NT2/D1 (cell line): ENCODE measurements at places on chromosomes 4 and X.

GRCh38 chr4:78534286-78534955, 17.1 kb upstream of the ANXA3 start:
- DNase-seq = no peak

- no peak for DNase-seq
Measured at GRCh38 chr4:182255441-182256190, 12.4 kb downstream of the TENM3 start.

- DNase-seq = no peak
Measured at GRCh38 chr4:127623797-127624083, 9.0 kb upstream of the INTU start.

GRCh38 chr4:70533791-70534190, 15.4 kb downstream of the AMTN start:
- no peak for DNase-seq

DNA sequence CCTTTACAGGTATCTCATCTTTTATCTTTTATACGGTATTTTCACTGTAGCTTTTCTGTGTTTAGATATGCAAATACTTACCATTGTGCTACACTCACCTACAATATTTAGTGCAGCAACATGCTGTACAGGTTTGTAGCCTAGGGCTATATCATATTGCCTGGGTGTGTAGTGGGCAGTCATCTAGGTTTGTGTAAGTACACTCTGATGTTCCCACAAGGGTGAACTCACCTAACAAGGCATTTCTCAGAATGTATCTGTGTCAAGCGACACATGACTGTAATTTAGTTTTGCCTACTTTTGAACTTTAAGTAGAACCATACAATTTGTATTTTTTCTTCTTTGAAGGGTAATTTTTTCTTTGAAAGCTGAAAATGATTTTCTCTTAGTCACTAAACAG, 54.2 kb upstream of the SLC10A4 start:
- DNase-seq = no peak

- DNase-seq = no peak
Measured at GRCh38 chrX:3160756-3161155, 119.5 kb downstream of the ARSF start.

- no peak for DNase-seq
Measured at GRCh38 chrX:96611619-96612362, 72.9 kb upstream of the DIAPH2 start.

DNA sequence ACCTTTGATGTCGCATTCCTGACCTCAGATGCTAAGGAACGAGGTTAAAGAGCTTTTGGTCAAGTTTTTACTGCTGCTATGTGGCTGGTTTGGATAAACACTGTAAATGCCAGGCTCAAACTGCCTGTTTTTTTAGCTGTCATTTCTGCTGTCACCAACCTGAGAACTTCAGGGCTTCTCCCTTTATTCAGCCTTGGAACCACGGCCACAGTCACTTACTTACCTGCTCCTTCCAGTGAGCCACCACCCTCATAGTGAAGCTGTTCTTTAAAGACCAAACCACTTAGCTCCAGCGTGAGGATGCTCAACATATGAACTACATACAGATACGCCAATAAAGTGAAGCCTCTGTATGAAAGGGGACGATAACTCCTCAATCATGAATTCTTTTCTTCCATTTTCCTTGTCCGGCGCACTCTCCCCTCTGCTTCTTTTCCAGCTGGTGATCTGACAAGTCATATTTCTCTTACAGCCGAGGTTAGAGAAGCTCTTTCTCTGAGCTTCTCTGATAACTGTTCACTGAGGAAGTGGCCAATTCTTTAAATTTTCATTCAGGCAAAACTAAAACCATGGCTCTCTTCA, 152.8 kb upstream of the ANK2 start:
- no peak for DNase-seq

- peak; percentile 23 for DNase-seq
Measured at GRCh38 chrX:130916636-130917422, 13.8 kb upstream of the ENOX2 start.

GRCh38 chrX:21802054-21802670, 37.3 kb upstream of the MBTPS2 start:
- DNase-seq = no peak

DNA sequence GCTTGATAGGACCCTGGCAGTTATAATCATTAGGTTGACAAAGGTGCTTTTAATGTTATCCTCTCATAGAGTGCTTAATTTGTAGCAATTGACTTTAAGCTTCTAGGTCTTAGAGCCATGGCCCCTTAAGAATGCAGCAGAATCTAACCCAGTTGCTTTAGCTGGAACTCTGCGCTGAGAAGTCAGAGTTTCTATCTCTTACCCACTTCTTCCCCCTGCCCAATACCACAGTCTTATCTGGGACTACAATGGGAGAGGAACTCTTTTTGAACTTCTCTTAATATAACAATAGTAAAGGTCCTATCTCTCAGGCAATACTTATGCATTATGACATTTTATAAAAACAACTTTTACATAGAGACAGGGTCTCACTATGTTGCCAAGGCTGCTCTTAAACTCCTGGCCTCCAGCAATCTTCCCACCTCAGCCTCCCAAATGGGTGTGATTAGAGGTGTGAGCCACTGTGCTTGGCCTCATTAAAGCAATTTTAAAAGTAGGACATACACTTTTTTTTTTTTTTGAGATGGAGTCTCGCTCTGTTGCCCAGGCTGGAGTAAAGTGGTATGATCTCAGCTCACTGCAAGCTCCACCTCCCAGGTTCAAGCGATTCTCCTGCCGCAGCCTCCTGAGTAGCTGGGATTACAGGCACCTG, 1.8 kb downstream of the TLR10 start:
- DNase-seq = no peak

DNA sequence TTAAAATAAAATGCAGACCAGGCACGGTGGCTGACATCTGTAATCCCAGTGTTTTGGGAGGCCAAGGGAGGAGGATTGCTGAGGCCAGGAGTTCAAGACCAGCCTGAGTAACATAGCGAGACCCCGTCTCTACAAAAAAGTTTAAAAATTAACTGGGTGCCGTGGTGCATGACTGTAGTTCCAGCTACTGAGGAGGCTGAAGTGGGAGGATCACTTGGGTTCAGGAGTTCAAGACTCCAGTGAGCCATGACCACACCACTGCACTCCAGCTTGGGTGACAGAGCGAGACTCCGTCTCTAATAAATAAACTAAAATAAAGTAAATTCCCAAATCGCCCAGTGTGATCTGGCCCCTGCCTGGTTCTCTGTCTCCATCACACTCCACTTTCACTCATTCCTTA, 43.7 kb downstream of the TENM3 start:
- no peak for DNase-seq

- DNase-seq = peak; percentile 23
Measured at GRCh38 chrX:71579136-71579989, 1.1 kb downstream of the GCNA start.

DNA sequence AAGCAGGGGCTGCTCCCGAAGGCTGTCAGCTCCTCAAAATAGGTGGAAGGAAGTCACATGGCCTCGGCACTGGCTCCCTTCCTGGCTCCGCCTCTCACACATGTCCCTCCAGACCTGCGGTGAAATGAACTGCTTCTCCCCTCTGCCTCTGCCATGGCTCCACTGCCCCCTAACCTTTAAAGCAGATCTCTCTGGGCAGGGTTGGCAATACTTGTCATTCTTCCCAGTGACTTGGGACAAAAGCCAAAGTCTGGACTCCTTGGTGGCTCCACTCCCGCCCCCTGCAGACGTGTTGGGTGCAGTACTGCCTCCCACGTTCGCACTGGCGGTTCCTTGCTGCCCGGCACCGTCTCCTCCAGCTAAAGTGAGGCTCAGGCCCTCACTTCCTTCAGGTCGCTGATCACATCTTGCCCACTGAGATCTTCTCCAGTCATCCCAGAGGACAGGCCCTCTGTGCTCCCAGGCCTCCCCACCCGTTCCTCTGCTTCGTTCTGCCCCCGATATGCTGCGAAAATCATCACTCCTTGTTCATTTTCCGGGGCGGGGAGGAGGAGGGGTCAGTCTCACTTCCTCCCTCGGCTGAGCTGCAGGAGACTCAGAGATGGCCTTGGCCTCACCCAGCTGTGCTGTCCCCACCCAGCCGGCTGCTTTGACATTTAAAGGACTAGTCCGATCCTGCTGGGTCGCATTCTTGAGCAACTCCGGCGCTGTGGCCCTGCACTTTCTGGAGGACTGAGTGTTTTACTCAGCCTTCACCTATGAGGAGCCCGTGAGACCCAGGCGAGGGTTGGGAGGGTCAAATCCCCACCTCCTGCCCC, 97.4 kb downstream of the PHKA2 start:
- DNase-seq = no peak

GRCh38 chr4:139700568-139700967, 34.9 kb downstream of the MGST2 start:
- no peak for DNase-seq

DNA sequence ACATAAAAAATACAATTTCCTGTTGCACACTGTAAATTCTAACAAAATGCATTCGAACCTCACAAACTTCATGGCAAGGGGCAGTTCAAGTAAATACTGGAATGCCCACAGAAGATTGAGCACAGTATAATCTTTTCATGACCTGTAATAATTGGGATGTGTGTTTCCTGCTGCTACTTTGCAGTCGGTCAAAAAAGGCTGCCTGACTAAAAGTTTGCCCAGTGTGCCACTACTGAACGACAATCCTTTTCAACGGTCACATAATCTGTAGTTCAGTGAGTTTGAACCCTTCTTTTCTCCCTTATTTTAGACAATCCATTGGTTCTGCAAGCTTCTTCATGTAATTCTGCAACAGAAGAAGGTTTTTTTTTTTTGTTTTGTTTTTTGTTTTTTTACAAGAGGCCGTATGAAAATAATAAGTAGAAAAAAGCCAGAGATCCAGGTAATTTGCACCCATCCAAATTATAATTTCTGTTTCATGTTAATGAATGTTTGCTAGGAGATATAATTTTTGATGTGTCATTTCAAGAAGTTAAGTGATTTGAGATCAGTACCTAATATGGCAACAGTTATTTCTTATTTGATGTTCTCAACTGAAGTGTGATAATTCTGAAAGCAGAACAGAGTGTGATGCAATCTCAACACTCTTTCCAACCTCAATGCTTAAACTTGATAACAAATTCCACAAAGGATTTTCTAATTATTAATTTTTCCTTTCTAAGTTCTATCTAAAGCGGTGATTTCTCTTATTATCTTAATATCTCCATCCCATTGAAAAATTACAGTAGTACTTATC, 237.6 kb downstream of the FSTL5 start:
- DNase-seq = no peak

GRCh38 chr4:36944232-36944631, 300.3 kb upstream of the NWD2 start:
- no peak for DNase-seq

DNA sequence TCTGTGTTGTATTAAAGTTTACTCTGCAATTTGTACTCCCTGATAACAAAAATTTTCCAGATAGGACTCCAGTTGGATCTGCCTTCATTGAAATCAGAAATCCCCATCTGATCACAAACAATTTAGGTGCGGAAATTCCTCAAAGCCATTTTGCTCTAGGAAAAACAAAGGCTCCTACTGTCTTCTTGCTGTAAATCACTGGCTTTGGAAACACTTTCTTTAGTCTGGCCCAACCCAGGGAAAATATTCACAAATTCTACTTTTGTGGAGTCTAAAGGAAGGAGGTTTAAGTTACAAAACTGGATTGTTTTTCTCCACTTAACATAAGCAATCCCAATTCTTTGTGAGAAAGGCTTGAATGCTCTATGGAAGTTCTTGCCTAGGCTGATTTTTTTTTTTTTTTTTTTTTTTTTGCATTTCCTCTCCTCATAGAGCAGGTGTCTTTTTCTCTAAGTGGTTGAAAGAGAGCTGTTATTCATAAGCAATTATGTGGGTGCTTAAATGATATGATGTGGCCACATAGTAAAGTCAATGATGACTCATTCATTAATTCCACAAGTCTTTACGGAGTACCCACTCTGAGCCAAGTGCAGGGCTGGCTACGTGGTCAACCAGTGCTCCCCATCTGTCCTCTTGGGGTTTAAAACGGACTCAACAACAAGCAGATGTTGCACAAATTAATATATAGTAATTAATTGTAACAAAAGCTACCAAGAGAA, 261.4 kb downstream of the LDB2 start:
- DNase-seq = no peak

- no peak for DNase-seq
Measured at GRCh38 chrX:12570859-12571501, 220.2 kb upstream of the PRPS2 start.

GRCh38 chr4:610411-611261, 14.7 kb upstream of the PDE6B start:
- no peak for DNase-seq

DNA sequence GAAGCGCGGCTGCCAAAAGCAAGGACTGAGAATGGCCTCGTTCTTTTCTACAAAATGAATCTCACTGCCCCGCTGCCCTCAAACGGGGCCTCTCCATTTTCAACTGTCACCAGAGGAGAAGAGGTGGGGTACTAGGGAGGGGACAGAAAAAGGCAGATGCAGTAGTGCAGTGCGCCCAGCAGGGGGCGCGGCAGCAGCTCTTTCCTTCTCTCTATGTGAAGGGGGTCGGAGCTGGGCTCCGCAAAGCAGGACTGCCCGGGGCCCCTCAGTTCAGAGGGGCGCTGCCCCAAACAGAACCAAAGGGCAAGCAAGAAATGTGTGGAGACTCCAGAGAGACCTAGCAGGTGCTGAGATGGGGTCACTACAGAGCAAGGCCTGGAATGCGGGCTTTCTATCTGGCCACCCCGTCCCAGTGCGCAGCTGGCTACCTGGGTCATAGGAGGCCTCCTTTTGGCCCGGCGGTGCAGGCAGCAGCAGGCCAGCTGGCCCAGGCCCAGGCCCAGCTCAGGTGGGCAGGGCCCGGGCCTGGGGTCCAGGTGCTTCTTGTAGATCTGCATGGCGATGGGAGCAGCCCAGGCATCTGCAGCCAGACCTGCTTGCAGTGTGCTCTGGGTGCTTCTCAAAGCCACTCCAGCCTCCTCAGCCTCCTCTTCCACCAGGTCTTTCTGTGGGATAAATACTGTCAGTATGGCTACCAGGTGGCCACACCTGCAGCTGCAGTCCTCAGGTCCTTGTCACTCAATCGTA, 5.9 kb downstream of the IRAK1 start:
- DNase-seq = no peak

DNA sequence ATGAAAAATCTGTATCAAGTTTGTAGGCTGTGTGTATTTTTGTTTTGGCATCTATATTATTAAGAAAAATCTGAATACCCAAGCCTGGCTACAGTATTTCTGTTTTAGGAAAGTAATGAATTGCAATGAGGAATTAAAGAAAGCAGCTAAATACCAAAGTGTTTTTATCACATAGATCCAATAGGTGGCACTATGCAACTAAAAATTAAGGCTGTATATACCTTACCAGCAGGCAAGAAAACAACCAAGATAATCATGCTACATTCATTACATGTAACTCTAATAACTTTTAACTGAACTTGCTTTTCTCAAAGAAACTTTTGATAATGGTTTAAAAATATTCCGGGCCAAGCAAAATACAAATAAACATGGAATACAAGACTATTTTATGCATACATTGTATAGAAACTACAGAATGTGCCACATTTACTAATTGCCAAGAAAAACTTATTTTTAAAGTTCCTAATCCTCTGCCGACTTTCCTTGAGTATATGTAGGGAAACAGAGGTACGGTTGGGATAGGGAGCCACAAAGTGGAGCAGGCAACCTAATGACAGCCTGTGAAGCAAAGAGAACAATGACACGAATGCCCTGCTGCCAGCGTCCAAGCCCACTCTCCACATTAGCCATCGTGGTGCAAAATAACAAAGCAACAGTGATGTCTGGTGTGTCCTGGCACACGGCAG, 63.7 kb downstream of the SEC24D start:
- DNase-seq = peak; percentile 5
